ENCODE measurements at places on chromosomes 4 and X.

- DNase-seq = no peak
Measured at GRCh38 chr4:41339812-41340809, 83.4 kb downstream of the UCHL1 start.

- DNase-seq = no peak
Measured at GRCh38 chr4:8554555-8555100, 25.6 kb upstream of the GPR78 start.

DNA sequence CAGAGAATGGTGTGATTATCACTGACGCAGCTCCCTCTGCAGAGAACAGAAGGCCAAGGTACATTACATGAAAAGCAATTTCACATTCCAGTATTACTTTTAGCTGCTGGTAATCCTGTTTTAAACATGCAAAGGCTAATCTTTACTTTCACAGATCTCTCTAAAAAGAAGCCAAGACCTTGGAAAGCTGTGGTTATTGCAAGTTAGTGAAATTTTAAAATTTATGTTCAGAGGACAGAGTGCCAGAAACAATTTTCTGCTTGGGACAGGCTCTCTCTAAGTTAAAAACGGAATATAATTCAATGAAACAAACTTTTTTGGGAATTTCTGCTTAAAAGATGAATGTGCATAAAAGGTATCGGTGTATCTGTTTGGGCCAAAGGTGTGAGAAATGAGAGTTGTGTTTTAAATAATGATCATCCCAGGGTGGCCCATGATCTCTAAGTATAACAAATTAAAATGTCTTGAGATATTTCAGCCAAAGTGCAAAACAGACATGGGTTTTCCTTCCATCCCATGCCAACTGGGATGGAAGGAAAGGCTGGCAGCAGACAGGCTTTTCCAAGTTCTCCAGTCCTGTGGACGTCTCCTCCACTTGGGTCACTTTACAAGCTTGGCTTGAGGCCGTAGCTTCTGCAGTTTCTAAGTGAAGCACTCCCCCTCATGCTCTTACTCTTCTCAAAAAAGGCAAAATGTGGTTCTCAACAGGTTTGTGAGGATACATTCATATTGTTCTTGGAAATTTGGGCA, 118.0 kb downstream of the DRD5 start:
- DNase-seq = no peak

- no peak for DNase-seq
Measured at GRCh38 chr4:18518098-18518497, 496.5 kb upstream of the LCORL start.

DNA sequence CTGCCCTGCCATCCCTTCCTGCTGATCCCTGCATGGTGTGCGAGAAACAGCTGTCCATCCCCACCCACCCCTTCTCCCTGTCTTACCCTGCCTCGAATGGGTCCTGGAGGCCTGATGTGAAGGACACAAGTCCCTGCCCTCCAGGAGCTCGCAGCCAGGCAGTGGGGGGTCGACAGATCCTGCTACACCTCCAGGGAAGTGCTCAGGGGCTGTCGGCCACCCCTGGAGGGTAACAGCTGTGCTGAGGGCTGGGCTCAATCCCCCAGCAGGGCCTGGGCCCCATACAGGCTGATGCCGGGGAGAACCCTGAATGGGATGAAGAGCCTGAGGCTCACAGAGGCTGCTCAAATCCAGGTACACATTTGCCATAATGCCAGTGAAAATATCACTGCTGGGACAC, 17.6 kb downstream of the HMX1 start:
- no peak for DNase-seq

DNA sequence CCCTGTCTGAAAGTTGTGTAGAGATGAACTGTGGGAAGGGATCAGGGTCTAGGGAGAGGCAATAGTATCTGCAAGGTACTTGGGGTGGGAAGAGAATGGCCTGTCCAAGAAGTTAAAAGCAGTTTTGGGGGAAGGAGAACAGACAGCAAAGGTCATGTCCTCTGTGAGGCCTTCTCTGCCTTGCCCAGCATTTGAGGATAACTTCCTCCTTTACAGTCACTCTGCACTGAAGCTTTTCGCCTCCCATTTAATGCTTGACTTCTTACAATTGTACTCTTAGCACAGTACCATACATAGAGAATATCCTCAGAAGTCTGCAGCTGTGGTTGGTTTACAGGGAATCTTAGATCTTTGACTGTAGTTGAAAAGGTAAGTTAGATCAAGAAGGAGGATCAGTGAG, 121.8 kb upstream of the AP1S2 start:
- DNase-seq = no peak

DNA sequence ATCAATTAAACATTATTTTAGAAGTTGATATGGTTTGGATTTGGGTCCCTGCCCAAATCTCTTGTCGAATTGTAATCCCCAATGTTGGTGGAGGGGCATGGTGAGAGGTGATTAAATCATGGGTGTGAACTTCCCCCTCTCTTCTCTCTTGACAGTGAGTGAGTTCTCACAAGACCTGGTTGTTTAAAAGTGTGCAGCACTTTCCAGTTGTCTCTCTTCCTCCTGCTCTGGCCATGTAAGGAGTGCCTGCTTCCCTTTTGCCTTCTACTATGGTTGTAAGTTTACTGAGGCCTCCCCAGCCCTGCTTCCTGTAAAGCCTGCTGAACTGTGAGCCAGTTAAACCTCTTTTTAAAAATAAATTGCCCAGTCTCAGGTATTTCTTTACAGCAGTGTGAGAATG, 141.4 kb downstream of the GALNTL6 start:
- no peak for DNase-seq

DNA sequence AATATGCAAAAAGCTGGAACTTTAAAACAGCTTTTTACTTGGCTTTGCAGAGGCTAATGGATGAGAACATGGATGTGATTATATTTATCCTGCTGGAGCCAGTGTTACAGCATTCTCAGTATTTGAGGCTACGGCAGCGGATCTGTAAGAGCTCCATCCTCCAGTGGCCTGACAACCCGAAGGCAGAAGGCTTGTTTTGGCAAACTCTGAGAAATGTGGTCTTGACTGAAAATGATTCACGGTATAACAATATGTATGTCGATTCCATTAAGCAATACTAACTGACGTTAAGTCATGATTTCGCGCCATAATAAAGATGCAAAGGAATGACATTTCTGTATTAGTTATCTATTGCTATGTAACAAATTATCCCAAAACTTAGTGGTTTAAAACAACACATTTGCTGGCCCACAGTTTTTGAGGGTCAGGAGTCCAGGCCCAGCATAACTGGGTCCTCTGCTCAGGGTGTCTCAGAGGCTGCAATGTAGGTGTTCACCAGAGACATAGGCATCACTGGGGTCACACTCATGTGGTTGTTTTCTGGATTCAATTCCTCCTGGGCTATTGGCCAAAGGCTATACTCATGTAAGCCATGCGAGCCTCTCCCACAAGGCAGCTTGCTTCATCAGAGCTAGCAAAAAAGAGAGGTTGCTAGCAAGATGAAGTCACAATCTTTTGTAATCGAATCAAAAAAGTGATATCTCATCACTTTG, 15.6 kb downstream of the TLR8 start:
- DNase-seq = no peak

- no peak for DNase-seq
Measured at GRCh38 chr4:26466578-26467270, 23.6 kb downstream of the CCKAR start.

- DNase-seq = no peak
Measured at GRCh38 chr4:177147668-177148067, 162.0 kb upstream of the NEIL3 start.

GRCh38 chr4:73245955-73246354, 12.6 kb downstream of the ANKRD17 start:
- DNase-seq = no peak

DNA sequence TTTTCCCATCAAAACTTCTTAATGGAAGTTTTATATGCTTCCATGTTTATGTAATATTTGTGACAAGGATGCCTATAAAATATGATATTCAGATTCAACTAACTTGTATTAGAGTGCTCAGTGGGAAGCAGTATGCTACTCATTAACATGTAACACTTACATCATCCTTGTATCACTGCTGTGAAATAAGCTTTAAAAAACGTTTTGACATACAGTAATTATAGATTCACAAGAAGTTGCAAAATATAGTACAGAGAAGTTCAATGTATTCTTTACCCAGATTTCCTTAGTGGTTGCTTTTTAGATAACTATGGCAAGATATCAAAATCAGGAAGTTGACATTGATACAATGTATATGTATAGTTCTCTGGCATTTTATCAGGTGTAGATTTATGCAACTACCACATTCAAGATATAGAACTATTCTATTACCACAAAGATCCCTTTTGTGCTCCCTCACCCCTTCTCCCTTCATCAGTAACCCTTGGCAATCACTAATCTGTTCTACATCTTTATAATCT, 56.3 kb downstream of the DTHD1 start:
- no peak for DNase-seq

DNA sequence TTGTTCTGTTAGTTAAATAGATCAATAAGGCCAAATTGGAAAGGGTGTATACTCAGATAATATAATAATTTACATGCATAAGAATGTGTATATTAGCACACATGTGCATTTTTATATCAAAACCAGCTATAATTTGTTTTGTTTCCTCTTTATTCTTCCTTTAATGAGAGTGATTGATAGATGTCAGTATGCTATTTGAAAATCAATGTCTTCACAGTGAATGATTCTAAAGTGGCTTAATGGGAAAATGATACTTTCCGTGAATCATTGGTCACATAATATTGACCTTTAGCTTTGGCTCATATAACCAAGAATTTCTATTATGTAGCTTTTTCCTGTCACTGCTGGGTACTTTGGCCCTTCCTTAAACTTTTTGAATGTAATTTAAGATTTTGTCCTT, 48.6 kb downstream of the PLS3 start:
- DNase-seq = no peak

DNA sequence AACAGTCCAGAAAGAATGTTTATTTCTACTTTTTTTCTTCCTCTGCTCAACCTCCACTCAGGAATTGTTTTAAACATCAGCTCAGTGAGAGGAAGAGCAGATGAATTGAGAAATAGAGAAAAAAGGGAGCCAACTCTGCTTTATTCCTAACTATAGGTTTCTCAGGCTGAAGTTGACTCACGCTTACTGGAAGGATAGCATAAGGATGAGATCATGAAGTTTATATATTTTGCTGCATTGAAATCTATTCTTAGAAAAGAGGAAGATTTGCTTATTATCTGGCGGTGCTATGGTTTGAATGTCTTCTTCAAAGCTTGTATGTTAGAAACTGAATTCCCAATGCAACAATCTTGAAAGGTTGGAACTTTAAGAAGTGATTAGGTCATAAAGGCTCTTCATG, 1673.4 kb upstream of the PCDH7 start:
- no peak for DNase-seq

DNA sequence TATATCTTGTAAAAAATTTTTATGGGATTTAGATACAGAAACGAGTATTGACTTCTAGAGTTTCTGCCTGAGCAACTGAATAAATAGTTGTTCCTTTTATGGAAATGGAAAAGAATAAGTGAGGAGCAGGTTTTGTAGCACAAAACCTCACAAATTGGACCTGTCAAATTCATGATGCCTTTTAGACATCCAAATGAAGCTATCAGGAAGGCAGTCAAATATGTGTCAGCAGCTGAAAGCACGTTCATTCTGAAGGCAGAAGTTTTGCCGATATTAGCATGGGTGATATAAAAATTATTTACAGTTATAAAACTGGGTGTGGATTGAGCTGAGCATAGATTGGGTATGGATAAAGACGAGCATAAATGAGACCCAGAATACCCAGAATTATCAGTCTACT, 374.0 kb downstream of the EPHA5 start:
- DNase-seq = no peak

- no peak for DNase-seq
Measured at GRCh38 chr4:146098397-146098796, 77.1 kb upstream of the LSM6 start.

DNA sequence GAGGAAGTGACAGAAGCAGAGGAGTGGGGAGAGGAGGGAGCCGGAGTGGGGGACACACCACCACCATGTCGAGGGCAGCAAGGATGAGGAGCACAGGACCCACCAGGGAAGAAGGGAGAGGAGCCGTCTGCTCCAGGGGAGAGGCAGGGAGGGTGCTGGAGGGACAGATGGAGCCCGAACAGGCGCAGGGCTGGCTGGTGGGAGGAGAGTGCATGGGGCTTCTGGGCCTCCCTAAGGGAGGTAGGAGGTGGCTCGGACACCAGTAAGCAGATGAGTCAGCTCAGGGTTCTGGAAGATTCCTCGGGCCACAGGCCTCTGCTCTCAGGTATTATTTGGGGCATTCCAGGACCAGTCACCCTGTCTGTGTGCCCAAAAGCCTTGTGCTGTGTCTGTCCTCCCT, 29.8 kb downstream of the ATP2B3 start:
- DNase-seq = no peak
